A549 treated with dexamethasone at 1 μM for 4 hours (cell line): ENCODE measurements at places on chromosomes 5 and 9. TPM values are rescaled to one million over a fixed set of nuclear protein-coding genes. Genes with fewer than 3 reads are reported as not detected.

SLC4A9 gene
- 0.04 TPM in 1 of 5 replicates, not detected in the others for total RNA-seq

RORB gene
- total RNA-seq, result not detected in 5 replicates

PKD2L2 gene
- total RNA-seq, result 0.05 TPM in 1 of 5 replicates, not detected in the others

FLT4 gene
- total RNA-seq, result 1.9 to 3.7 TPM (median 3.1 TPM) in 5 replicates

FOXD4L6 gene
- 0.08 to 0.09 TPM (median 0.09 TPM) in 3 of 5 replicates, not detected in the others for total RNA-seq

PCDH12 gene
- 0.01 to 0.06 TPM (median 0.02 TPM) in 3 of 5 replicates, not detected in the others for total RNA-seq

IRX2 gene
- total RNA-seq, result 1.4 to 2.4 TPM (median 2.1 TPM) in 5 replicates

CDK9 gene
- 42.0 to 50.0 TPM (median 43.1 TPM) in 5 replicates for total RNA-seq

WNT8A gene
- not detected in 5 replicates for total RNA-seq

TAF1L gene
- 0.01 TPM in 2 of 5 replicates, not detected in the others for total RNA-seq

AGXT2 gene
- not detected in 5 replicates for total RNA-seq

PCDHA1 gene
- 0.08 to 0.21 TPM (median 0.18 TPM) in 5 replicates for total RNA-seq

MAMDC2 gene
- total RNA-seq, result 0.20 to 0.34 TPM (median 0.27 TPM) in 5 replicates

TAF11L5 gene
- total RNA-seq, result not detected in 5 replicates

ADAMTSL1 gene
- 0.05 to 0.16 TPM in 2 of 5 replicates, not detected in the others for total RNA-seq

SLC6A18 gene
- not detected in 5 replicates for total RNA-seq

IL31RA gene
- total RNA-seq, result 0.86 to 1.6 TPM (median 1.4 TPM) in 5 replicates

FAM221B gene
- not detected in 5 replicates for total RNA-seq

ARHGEF39 gene
- total RNA-seq, result 11.5 to 16.2 TPM (median 15.4 TPM) in 5 replicates

C9orf50 gene
- 0.08 to 0.18 TPM in 2 of 5 replicates, not detected in the others for total RNA-seq

ATOX1 gene
- 171 to 226 TPM (median 188 TPM) in 5 replicates for total RNA-seq

NTNG2 gene
- total RNA-seq, result 0.57 to 2.3 TPM (median 1.5 TPM) in 5 replicates

SMIM33 gene
- not detected in 5 replicates for total RNA-seq

IL3 gene
- not detected in 5 replicates for total RNA-seq

EIF4E1B gene
- not detected in 5 replicates for total RNA-seq

NR5A1 gene
- total RNA-seq, result 0.11 to 0.21 TPM (median 0.12 TPM) in 4 of 5 replicates, not detected in the other

MEGF10 gene
- 0.13 TPM in 1 of 5 replicates, not detected in the others for total RNA-seq

KCNMB1 gene
- total RNA-seq, result not detected in 5 replicates

CEL gene
- 0.30 to 0.85 TPM (median 0.69 TPM) in 5 replicates for total RNA-seq

CPLANE1 gene
- total RNA-seq, result 4.0 to 6.3 TPM (median 4.3 TPM) in 5 replicates

FOXD4 gene
- 0.20 to 0.66 TPM (median 0.34 TPM) in 5 replicates for total RNA-seq

C9 gene
- not detected in 5 replicates for total RNA-seq

PTPN3 gene
- 14.5 to 21.4 TPM (median 21.1 TPM) in 5 replicates for total RNA-seq

ADAMTS12 gene
- total RNA-seq, result 5.7 to 7.6 TPM (median 7.3 TPM) in 5 replicates

GAPVD1 gene
- 12.0 to 19.5 TPM (median 18.3 TPM) in 5 replicates for total RNA-seq

CDX1 gene
- total RNA-seq, result not detected in 5 replicates

SHOC1 gene
- total RNA-seq, result 0.01 to 0.02 TPM in 2 of 5 replicates, not detected in the others

CAVIN4 gene
- total RNA-seq, result 0.26 to 0.47 TPM (median 0.39 TPM) in 5 replicates

RNF180 gene
- total RNA-seq, result 0.18 to 0.47 TPM (median 0.41 TPM) in 5 replicates
